ENCODE measurements at places on chromosomes 3 and 15. TPM values are rescaled to one million over a fixed set of nuclear protein-coding genes. Genes with fewer than 3 reads are reported as not detected.

DNA sequence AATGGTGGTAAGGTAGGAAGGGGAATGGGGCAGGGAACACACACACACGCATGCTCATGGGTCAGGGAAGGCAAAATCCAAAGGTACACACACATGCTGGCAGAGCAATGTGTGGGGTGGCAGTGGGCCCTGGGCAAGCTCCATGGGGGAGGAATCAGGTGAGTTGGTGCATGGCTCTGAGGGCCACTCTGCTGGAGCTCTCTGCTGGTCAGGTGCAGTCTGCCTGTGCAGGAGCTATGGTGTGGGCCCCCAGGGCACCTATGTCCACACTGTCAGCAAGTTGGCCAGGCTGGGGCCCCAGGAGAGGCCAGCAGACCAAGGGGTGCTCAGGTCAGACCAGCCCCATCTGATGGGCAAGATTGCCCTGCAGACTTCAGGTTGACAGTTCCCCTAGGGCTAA is 90.1 kb upstream of the GAP43 start:
- DNase-seq: no peak

DNA sequence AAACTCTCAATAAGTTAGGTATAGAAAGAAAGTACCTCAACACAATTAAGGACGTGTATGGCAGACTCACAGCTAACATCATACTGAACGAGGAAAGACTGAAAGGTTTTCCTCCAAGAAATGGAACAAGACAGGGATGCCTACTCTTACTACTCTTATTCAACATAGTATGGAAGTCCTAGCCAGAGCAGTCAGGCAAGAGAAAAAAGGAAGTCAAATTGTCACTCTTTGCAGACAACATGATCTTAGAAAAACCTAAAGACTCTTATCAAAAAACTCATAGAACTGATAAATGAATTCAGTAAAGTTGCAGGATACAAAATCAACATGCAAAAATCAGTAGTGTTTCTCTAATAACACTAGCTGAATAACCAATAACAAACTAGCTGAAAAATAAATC is 96.0 kb downstream of the C3orf70 start:
- no peak for DNase-seq

DNA sequence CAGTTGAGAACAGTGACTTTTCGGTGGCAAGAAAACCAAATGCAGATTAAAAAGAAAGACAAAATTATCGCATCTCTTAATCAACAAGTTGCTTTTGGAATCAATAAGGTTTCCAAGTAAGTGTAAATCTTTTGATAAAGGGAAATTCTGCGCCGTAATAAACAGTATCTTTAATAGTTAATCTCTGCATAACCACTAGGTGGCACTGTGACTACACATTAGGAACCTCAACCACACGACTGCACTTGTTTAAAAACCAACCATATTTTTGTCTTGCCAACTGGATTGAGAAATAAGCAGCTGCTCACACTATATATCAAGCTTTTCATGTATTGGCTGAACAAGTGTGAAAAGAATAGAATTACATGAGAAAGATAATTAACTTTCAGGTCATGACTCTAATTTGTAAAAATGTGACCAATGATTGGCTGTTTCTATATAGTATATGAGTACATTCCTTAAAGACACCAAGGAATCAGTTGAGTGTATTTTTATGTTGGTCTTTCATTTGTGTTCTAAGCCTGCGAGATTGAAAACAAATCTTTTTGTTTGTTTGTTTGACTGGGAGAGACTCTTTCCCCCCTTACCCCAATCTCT is 72.7 kb downstream of the DZIP3 start:
- no peak for DNase-seq

- DNase-seq: no peak
Measured at GRCh38 chr15:26038693-26039092, 175.6 kb upstream of the ATP10A start.

DNA sequence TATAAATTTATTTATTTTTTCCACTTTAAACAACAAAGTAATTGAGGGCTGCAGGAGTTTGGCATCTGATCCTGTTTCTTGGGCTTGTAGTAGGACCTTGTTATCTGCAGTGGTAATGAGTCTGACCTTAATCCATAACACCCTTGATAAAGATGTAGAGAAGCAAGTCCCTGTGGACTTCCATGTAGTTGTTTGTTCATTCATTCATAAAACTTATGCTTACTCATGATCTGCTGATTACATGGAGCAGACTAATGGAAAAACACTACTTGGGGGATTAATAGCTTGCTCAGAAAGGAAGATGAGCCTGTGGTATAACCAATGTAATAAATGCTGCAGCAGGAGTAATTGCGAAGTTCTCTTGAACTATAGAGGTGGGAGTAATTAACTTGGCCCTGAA is 271.5 kb upstream of the TBL1XR1 start:
- no peak for DNase-seq

DNA sequence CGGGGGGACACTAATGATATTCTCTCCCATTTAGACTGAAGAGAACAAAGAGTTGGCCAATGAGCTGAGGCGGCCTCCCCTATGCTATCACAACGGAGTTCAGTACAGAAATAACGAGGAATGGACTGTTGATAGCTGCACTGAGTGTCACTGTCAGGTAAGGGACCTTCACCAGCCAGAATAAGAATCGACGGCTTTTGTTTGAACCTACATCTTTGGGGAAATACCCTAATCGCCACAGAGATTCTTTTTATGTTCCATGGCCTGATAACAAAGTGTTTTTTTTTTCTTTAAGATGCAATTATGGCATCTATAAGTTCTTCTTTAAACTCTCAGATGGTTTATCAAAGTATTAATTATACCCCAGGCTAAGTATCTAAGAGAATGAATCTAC is 3.4 kb downstream of the THBS1 start:
- DNase-seq: no peak

DNA sequence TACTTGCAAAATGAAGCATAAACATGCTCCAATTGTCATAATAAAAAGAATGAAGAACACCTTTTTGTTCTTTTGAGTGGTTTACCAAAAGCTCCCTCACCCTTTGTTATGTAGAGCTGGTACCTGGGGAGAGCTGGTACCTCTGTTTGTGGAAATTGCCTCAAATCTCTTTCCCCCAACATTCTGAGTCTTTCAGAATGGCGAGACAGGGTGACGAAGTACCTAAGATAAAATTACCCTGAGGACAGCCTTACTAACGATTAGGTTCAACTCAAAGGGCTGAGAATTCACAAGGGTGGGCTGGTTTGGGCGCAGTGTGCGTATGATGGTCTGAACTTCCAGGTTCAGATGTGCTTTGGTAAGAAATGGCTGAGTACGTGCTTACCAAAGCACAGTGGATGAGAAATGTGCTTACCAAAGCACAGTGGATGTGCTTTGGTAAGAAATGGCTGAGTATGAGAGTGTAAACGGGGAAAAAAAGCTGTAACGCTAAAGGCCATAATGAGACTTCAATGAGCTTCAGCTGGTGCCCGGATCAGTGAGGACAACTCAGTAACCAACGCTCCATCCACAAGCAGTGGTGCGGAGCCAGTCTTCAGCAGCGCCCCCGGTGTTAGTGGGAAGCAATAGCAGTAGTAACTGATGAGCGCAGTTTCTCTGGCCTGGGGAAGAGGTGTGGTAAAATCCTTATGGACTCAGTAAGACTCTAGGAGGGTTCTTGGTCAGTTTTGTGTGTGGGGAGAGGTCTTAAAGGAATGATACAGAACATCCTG is 72.3 kb upstream of the LRIG1 start:
- DNase-seq: no peak

DNA sequence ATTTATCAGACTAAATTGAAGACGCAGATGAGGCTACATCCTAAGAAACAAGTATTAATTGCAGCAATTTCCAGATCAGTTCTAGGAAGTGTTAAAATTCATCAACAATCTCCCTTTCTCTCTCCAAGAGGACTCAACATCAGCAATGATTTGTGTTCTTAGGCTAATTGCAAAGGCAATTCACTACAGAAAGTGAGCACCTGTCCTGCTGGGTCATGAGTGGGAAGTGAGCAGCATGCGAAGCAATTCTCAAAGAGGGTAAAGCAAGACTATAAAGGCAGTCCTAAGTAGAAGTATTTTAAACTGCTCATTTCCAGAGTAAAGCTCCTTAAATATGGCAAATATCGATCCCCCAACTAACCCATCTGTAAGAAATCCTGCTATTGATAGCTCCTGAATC is 1191.0 kb upstream of the ALCAM start:
- no peak for DNase-seq

DNA sequence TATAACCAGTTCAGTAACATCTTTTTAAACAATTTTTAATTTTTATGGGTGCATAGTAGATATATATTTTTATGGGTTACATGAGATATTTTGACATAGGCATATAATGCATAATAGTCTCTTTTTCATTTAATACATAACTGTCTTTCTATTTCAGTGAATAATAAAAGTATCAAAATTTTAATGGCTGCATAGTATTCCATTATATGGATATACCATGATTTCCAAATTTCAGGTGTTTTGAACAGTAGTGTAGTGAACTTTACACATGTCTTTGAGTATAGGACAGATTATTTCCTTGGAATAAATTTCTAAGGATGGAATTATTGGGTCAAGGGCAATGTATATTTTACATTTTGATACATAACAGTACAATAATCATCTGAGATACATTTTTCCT is 10.7 kb downstream of the WHAMM start:
- DNase-seq: no peak

Gene KBTBD8
- 5.8 TPM for total RNA-seq

Measured in lower lobe of right lung (tissue), 2 donors.